Mesenteric fat pad (tissue), 1 donor: ENCODE measurements at places on chromosomes 1 and 21.

GRCh38 chr1:223330466-223330865, 33.5 kb downstream of the SUSD4 start:
- no peak for DNase-seq

- DNase-seq: peak; percentile 82
These were observed 35.1 kb upstream of the PRSS38 start for GRCh38 chr1:227780101-227781044.

GRCh38 chr1:119005724-119006405, 17.7 kb upstream of the TBX15 start:
- DNase-seq: no peak

DNA sequence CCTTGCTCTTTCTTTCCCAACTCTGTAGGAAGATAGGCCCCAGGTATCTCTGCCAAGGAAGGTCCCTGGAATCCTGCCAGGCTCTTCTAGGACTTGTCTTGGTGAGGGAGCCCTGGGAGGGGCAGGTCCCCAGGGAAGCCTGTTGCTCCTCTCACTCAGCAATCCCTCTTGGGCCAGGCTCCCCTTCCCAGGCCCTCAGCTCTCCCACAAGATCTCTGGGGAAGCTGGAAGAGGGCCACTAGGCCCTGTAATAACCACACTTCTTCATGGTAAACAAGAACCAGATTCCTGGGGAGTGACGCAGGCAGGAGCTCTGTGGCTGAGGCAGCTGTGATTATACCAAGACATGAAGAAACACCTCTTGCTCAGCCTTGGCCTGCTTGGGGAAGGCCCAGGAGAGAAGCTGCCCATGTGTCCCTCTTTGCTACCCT, 9.9 kb upstream of the MAPKAPK2 start:
- DNase-seq: no peak

- DNase-seq: no peak
These were observed 17.7 kb downstream of the FAAH start for GRCh38 chr1:46411601-46412341.

- peak; percentile 57 for DNase-seq
These were observed 11.4 kb downstream of the PPFIA4 start for GRCh38 chr1:203037509-203038190.

- no peak for DNase-seq
These were observed 24.2 kb downstream of the IL23R start for GRCh38 chr1:67190410-67190809.

GRCh38 chr1:116257341-116257767, 115.7 kb upstream of the ATP1A1 start:
- no peak for DNase-seq

DNA sequence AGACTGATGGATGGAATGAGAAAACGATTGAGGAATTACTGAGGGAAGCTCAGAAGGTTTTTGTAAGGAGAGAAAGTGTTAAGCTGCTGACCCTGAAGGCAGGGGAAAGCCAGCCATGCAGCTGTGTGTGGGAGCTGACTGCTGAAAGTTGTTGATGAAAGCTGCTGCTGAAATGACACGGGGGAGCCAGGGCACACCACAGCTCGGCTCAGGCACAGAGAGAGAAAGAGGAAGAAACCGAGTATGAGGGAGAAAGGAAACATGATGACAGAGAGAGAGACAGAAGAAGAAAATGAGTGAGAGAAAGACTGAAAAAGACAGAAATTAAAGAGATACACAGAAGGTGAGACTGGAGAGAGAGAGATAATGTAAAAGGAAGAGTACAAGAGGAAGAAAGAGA, 115.5 kb downstream of the LRRC53 start:
- DNase-seq: no peak
